Activated naive CD8-positive, alpha-beta T cell treated with anti-CD3 and anti-CD28 coated beads for 36 hours (primary cell): ENCODE measurements at places on chromosomes 5 and 9.

DNA sequence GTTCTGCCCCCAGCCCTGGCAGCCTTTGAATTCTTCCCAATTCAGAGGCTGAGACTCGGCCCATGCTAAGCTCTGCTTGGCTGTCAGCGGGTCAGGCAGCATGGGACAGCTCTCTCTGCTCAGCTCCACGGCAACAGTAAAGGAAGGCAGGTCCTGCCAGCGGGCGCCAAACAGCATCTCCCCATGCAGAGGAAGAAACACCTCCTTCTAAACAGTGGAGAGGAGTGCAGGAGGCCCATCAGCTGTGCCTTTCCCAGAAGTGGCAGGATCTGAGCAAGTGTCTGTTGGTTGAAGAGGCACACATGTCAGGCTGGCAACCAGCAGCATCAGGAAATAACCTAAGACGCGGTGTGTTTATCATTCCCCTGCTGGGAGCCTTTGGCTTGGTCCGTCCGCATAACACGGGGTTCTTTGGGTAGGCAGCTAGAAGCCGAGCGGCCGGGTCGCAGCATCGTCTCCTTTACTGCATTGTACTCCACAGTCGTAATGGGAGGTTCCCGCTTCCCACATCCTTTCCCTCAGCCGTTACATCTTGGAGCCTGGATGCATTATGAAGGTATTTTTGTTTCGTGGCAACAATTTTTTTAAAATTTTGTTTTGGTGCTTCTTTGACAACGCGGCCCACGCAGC, 42.7 kb upstream of the NCS1 start:
- DNase-seq: peak; percentile 27

DNA sequence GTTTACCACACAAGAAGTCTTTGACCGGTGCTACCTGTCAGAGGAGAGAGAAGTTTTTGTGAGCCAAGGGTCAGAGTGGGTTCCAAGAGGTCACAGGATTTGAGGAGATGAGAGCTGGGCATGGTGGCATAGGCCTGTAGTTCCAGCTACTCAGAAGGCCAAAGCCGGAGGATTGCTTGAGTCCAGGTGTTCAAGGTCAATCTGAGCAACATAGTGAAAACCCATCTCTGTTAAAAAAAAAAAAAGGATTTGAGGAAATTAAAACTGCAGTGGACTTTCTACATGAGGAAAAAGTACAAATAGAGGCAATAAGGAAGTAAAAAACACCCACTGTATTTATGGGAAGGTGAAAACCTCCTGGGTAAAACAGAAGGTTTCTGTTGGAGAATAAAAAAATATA, 63.8 kb downstream of the PHAX start:
- no peak for DNase-seq

DNA sequence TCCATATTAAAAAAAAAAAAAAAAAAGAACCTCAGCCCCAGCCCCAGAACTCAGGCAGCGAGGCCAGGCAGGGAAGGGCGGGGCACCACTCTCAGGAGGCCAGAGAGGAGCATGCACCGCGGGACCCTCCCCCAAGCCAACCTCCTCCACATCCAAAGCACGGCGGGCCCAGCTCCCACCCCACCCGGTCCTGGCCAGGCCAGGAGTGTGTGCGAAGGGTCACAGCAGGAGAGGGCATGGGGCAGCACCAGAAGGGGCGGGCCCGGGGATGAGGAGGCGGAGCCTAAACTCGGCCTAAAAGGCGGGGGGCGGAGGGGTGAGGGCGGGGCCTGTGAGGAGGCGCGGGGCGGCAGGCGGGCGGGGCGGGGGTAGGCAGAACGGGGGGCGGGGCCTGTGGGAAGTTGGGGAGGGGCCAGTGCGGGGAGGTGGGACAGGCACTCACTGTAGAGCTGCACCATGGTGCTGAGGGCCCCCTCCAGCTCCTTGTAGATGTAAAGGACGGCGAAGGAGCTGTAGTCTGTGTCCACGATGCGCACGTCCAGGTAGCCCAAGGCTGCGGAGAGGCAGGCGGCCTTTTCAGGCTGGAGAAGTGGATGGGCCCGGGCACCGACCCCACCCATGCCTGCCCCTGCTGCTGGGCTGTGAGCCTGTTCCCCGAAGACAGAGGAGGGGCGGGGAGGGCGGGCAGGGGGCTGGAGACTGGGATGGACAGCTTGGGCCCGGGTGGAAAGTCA, 1.2 kb downstream of the LCN15 start:
- DNase-seq: peak; percentile 44

DNA sequence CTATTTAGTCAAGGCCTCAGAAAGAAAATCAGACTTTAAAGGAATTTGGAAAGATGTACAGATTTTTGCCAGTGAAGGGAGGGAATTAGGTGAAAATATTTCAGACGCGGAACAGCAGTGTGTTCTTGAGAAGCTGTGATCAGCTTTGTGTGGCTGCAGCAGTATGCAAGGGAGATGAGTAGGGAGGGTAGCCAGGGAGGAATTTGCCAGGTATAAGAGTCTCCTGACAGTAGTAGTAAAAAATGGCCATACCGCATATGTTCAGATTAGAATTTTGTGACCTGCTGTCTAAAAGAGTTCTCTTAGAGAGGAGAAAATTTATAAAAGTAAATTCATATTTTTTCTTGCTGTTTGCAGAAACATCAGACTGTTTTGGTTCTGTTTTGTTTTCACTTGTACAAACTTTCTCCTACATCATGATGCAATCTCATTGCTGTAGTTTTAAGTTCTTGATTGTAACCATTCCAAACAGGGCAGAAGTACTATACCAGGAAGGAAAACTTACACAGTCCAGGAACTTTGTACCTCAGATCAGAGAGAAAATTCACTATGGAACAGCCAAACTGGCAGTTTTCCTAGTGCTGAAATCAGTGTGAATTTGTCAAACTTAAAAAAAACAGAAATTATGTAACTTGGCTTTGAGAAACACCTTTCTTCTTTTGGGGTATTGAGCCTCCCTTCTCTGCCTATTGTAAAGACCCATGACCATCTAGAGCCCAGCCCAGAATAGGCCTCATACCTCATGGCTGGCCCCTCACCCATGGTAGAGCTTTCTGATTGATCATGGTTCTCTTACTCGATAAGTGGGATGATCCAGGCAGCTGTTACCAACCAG, 78.4 kb upstream of the NR3C1 start:
- DNase-seq: no peak

GRCh38 chr9:79221084-79221483, 350.7 kb upstream of the TLE4 start:
- no peak for DNase-seq

- no peak for DNase-seq
Measured at GRCh38 chr5:40976836-40977235, 67.5 kb downstream of the C7 start.

- no peak for DNase-seq
Measured at GRCh38 chr9:3992924-3993323, 306.9 kb downstream of the GLIS3 start.

DNA sequence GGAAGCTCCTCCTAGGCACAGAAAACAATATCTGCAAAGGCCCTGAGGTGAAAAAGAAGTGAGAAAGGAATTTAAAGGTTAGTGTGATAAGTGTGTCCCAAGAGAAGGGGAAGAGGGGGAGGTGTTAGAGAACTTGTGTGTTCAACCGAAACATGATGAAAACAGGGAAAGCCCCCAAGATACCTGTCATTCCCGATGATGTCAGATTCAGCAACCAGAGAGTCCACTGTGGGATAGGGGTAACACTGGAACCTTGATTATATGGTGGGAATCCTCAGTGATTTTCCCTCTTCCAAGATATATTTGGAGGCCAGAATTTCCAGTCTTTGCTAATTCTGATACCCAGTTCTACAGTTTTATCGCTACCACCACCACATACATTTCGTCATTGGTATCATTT, 15.5 kb upstream of the BNC2 start:
- DNase-seq: no peak

- no peak for DNase-seq
Measured at GRCh38 chr9:137721479-137721878, 102.7 kb downstream of the EHMT1 start.

DNA sequence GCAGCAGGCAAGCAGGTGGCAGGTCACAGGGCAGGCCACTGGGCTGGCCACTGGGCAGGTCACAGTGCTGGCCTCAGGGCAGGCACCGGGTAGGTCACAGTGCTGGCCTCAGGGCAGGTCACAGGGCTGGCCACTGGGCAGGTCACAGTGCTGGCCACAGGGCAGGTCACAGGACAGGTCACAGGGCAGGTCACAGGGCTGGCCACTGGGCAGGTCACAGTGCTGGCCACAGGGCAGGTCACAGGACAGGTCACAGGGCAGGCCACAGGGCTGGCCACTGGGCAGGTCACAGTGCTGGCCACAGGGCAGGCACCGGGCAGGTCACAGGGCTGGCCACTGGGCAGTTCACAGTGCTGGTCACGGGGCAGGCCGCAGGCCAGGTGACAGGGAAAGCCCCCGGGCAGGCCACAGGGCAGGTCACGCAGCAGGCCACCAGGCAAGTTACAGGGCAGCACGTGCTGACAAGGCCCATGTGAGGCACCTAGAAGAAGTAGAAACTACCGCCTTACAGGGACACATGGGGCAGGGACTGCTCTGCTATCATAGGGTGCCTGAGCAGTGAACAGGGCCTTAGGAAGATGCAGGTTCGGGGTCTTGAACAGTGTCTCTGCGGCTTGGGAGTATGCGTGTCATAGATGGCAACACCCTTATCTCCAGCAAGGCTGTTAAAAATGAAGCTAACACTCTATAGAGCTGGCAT, 18.6 kb upstream of the MED10 start:
- DNase-seq: no peak

- no peak for DNase-seq
Measured at GRCh38 chr9:109600142-109600541, 102.0 kb upstream of the PTPN3 start.

- DNase-seq: no peak
Measured at GRCh38 chr9:100586093-100586492, 8.2 kb downstream of the CAVIN4 start.

DNA sequence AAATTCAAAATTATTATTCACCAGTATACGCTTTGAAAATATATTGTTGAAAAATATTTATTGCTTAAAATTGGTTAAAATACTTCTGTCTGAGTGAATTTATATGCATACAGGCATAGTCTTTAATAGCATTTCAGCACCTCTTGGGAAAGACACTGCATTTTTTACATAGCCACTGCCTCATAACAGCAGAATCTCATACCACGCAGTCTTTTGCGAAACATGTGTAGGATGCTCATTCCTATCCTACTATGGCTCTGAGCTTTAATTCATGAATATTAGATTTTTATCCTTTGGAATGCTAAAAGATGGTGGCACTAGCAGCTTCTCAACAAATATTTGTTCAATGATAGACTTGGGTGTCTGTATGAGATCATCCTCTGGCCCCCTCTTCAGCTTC, 94.0 kb upstream of the SH3GL2 start:
- no peak for DNase-seq

GRCh38 chr9:122080986-122081385, 12.1 kb downstream of the TTLL11 start:
- DNase-seq: no peak

GRCh38 chr5:2167671-2168070, 284.9 kb upstream of the IRX4 start:
- no peak for DNase-seq

DNA sequence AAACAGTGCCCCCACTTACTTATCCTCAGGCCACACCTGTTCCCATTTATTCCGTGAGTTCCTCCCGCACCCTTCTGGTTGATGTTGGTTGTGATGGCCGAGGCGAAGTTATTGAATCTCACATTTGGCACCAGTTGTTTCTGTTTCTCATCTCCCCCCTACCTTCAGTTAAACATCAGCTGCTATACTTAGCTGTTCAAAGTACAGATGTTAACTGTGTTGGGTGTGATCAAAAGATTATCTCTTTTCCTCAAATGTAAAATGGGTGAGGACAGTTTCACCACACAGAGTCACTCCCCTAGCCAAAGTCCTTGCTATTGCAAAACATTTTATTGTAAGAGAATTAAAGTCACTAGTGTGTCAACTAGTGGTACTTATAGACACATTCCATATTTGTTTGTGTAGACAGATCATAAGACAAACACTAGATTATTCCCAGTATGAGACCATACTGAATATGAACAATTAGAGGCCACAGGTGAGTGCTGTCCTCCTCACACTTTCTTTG, 43.2 kb upstream of the PRSS3 start:
- no peak for DNase-seq

- DNase-seq: no peak
Measured at GRCh38 chr9:78539904-78540303, 243.0 kb downstream of the PSAT1 start.

- no peak for DNase-seq
Measured at GRCh38 chr5:61933787-61934626, 372.0 kb upstream of the KIF2A start.

DNA sequence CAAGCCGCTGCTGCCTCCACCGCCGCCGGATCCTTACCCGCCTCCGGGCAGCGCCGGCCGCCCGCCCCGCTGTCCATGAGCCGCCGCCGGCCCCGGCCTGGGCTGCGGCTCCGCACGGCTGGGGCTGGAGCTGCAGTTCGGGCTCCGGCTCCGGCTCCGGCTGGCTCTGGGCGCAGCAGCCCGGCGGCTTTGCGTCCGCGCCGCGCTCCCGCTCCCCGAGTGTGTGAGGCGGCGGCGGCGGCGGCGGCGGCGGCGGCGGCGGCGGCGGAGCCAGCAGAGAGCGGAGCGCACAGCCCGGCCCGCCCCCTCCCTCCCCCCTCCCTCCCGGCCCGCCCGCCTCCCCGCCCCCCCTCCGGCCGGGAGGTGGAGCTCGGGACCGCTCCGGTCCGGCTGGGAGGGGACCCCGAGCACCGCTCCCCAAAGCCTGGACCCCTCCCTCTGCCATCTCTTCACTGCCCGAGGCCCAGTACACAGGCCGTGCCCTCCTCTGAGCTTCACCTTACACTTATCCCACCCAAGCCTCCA, at the start of gene PCDH1:
Gene PCDH1 (minus strand): TSS at position 225 of the 525 bp plus-strand sequence. CDS start 148 bp downstream, at position 77.
- DNase-seq: no peak

DNA sequence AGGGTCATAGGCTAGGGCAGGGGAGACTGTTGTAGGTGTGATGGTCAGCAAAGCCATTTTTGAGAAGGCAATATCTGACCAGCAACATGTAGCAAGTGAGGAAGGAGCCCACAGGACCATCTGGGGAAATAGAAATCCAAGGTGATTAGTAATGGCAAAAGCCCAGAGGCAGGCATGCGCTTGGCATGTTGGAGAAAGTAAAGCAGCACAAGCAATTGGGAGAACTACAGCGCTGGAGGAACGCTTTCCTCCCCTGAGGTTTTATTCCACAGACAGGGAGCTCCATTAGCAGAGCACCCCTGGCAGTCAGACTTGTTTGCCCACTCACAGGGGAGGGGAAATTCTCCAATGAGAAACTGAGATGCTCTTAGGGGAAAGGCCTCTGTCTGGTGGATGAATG, 54.8 kb upstream of the FOXB2 start:
- DNase-seq: no peak

GRCh38 chr5:31722111-31722510, 83.2 kb downstream of the PDZD2 start:
- no peak for DNase-seq

GRCh38 chr9:16154521-16155078, 601.8 kb downstream of the CCDC171 start:
- peak; percentile 85 for DNase-seq

GRCh38 chr9:133538851-133539833, 4.6 kb downstream of the ADAMTSL2 start:
- DNase-seq: no peak

- DNase-seq: no peak
Measured at GRCh38 chr5:73263001-73263710, 90.2 kb downstream of the TMEM174 start.
